ENCODE measurements at places on chromosomes 16 and 17.

DNA sequence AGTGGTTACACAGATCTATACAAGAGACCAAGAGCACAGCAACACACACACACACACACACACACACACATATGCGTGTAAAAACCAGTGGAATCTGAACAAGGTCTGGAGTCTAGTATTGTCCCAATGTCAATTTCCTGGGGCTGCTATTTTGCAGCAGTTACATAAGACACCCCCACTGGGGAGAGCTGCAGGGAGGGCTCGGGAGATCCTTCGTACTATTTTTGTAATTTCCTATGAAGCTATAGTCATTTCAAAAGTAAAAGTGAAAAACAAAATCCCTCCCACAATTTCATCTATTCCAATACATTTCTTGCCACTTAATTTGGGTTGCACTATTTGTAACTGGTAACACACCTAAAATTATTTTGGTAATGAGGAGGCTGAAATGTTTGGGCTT lies 68.5 kb downstream of the C16orf95 start:
- DNase-seq, result no peak

GRCh38 chr16:73945631-73946030 lies 351.0 kb upstream of the PSMD7 start:
- DNase-seq, result no peak

DNA sequence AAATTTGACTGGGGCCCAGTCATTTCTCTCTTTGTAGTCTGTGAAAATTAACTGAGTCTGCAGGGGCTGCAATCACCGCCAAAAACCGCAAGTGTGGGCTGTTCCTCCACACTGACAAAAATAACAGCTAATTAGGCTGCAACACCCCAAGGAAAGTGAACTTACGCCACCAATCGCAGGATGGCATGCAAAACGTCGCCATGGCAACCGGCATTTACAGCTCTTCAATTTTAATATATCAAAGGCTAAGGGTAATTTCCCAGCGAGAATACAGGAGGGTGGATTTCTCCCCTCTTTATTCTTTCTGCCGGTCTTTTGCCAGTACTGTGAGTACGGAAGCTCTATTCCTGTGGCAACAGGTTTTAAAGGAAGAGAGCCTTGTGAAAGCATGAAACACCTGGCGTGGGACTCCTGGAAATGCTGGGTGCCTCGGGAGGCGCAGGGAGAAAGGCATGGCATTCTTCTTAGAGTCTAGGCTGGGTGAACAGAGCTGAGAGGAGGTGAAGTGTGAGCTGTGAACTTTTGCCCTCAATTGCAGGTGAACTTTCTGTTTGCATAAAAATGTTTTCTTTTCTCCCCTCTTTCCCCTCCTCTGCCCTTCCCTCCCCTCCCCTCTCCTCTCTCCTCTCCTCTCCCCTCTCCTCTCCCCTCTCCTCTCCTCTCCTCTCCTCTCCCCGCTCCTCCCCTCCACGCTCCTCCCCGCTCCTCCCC lies 399.7 kb downstream of the XYLT1 start:
- peak; percentile 5 for DNase-seq

DNA sequence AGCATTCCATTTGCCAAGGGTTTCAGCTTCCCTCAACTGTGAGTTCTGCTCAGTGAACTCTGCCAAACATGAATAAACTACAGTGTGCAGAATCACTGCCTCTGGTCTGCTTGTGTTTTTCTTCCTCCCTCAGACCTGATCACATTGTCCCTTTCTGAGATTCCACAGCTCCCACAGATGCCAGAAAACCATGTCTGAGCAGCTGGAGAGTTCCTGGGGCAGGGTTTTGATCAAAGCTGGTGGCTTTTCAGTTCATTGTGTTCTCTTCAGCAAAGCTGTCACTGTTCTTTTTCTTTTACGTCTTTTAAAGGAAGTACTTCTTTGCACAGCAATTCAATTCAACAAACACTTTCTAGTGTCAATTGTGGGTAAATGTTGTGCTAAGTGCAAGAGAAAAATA lies 555.8 kb downstream of the RBFOX1 start:
- no peak for DNase-seq

- no peak for DNase-seq
These were observed 36.0 kb downstream of the ZFP90 start for GRCh38 chr16:68575082-68575481.

DNA sequence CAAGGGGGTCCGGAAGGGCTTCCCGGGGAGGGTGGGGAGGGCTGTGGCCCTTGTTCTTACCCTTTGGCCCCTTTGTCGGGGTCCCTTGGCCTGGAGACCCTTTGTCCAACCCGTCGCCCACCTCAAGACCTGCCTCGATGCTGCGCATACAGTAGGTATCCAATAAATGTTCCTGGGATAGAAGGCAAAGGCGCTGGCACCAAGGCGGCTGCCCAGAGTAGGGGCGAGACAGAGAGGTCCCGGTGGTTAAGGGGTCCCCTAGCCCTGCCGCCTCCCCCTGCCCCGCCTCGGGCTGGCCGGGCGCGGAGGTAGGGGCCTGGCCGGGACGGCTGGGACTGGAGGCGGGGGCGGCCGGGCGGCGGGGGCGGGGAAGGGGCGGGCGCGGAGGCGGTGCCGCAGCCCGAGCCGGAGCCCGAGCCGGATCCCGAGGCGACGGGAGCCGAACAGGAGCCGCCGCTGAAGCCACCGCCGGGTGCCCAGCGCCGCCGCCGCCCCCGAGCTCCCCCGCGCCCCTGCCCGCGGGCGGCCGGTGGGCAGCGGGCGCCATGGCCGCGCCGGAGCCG lies at the start of gene NHERF2:
Gene NHERF2 (plus strand): TSS at position 442 of the 563 bp plus-strand sequence. CDS start 104 bp downstream, at position 546.
- no peak for DNase-seq

GRCh38 chr16:12245088-12245920 lies 268.8 kb downstream of the SNX29 start:
- DNase-seq, result peak; percentile 60

DNA sequence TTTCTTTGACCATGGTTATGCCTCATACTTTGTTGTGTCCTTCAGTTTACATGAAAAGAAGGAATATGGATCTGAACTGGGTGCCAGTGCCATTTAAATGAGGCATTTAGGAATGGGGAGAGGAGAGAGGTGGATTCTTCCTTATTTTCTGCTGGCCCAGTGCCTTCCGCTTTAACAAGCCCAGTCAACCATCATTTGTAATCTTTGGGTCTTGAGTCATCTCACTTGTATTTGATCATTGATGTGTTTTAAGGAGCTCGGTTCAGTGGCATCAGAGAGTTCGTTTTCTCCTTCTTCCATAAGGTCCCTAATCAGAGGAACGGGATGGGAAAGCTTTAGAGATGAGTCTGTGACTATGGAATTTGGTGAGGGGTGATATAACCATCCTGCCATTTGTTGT lies 334.9 kb downstream of the WWOX start:
- no peak for DNase-seq

DNA sequence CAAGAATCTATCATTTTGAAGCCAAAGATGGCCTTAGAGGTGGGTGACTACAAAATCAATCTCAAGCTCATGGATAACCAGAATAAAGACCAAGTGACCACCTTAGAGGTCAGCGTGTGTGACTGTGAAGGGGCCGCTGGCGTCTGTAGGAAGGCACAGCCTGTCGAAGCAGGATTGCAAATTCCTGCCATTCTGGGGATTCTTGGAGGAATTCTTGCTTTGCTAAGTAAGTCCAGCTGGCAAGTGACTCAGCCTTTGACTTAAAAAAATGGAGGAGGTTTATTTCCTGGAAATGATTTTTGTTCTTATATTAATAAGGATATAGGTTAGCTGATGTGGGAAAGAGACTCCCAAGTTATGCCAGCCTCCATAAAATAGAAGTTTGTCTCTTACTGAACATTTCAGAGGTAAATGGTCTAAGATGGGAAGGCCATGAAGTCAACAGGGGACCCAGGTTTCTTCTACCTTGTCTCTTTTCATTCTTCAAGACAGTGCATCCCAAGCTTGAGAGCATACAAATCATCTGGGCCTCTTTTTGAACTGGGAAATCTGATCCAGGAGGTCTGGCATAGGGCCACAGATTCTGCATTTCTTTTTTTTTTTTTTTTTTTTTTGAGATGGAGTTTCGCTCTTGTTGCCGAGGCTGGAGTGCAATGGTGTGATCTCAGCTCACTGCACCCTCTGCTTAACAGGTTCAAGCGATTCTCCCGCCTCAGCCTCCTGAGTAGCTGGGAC lies 19.8 kb upstream of the TANGO6 start:
- DNase-seq, result no peak

- no peak for DNase-seq
These were observed 5.0 kb upstream of the FTSJ3 start for GRCh38 chr17:63832455-63832854.
